ENCODE measurements at places on chromosomes 7 and 10.

- no peak for DNase-seq
- H3K27ac ChIP-seq = no peak overlapping the region
- no peaks in the 10 kb centered on the region for H3K27me3 ChIP-seq
- H3K4me3 ChIP-seq = no peak overlapping the region
- no peaks in the 10 kb centered on the region for H3K36me3 ChIP-seq
These were observed 97.0 kb upstream of the PALS2 start for GRCh38 chr7:24476227-24476626.

DNA sequence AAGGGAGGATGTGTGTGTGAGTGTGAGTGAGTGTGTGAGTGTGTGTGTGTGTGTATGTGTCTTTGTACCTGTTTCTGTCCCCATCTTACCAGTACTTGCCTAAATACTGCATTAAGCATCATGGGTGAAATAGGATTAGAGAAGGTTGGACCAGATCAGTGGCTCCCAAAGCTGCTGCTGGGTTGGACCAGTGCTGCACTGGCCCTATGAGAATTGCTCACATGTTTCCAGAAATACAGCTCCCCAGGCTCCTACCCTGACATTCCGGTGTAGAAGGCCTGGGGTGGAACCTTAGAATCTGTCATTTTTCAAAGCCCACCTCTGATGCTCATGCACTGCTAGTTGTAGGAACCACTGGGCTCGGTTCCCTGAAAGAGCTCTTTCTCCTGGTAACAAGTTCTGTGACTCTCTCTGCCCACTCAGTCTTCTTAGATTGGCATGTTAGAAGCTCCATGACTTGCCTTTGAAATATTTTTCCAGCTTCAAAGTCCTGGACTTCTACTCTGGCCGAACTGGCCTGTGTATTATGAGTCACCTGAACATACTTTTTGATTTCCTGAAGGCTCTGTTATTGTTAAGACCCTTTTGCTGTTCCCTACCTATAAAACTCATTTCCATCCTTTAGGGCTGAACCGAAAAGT is 224.7 kb downstream of the CUX1 start:
- no peak overlapping the region for H3K27ac ChIP-seq
- no peaks in the 10 kb centered on the region for H3K36me3 ChIP-seq
- peaks cover 42% of the 10 kb centered on the region for H3K4me1 ChIP-seq

DNA sequence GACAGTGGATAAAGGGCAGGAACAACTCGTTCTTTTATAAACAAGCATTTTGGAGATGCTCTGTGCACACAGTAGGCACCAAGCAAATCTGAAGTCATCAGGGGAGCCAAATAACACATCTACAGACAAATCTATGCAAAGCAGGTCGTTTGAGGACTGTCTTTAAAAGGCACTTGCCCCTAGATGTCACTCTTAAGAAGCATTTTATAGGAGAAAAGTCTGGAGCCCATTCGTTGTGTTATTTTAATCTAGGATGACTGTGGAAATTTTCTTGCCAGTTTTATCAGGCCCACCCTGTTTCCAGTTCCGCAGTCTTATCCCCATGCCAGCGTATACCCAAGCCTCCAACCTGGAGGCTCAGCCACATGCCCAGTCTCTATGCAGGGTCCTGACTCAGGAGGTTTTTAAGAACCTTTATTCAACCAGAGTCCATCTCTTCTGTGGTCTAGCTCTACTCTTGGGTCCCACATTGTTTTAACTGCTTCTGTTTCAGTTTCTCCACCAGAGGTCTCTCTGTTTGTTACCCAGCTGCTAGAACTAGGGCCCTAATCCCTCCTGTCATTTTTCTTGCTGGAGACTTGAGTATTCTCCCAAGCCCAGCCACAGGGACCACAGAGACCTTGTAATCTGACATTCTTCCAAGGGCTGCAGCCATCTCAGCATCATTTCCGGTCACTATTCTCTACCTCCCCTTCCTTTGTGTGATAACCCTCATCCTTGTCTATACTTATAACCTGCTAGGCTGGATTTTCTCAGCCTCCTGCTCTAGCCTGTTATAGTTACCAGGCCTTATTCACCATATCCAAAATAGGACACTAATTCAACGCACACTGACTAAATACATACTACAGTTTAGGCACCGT is 26.7 kb downstream of the PIK3CG start:
- no peaks in the 10 kb centered on the region for H3K36me3 ChIP-seq
- DNase-seq = no peak
- H3K4me1 ChIP-seq = peaks cover 28% of the 10 kb centered on the region
- no peak overlapping the region for H3K27ac ChIP-seq

GRCh38 chr10:111491154-111491553 is 414.3 kb downstream of the ADRA2A start:
- no peaks in the 10 kb centered on the region for H3K4me1 ChIP-seq
- no peaks in the 10 kb centered on the region for H3K27me3 ChIP-seq
- no peak overlapping the region for H3K27ac ChIP-seq
- H3K36me3 ChIP-seq = no peaks in the 10 kb centered on the region
- no peak for DNase-seq
- no peak overlapping the region for H3K4me3 ChIP-seq

DNA sequence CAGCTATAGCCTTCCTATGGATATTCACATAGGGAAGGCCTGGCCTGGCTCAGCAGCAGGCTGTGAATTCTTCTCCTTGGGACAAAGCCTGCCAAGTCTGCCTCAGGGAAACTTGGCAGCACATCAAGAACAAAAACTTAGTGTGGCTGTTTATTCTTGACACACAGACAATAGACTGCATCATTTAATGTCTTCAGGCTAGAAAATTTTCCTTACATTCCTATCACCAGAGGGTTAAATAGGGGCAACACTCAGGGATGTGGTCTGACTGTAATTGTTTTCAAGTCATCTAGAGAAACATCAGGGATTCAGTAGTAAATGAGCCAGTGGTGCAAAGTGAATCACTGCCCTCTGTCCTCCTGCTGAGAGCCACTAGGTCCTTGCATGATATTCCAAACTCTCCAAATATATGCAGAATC is 137.3 kb downstream of the SEMA3C start:
- no peak overlapping the region for H3K27ac ChIP-seq
- no peak for DNase-seq
- H3K27me3 ChIP-seq = no peaks in the 10 kb centered on the region

GRCh38 chr7:128922496-128923410 is 12.2 kb upstream of the KCP start:
- DNase-seq = no peak
- no peak overlapping the region for H3K27ac ChIP-seq
- H3K4me3 ChIP-seq = no peak overlapping the region
- H3K4me1 ChIP-seq = no peaks in the 10 kb centered on the region
- H3K27me3 ChIP-seq = no peaks in the 10 kb centered on the region
- H3K36me3 ChIP-seq = no peaks in the 10 kb centered on the region

Data from GM12878 (cell line).